ENCODE measurements at places on chromosomes 1 and 21. TPM values are rescaled to one million over a fixed set of nuclear protein-coding genes. Genes with fewer than 3 reads are reported as not detected.

The SPATA45 gene
- not detected for total RNA-seq

The PDZK1IP1 gene
- total RNA-seq: not detected

The CD48 gene
- 4.5 TPM for total RNA-seq

The CYP4A22 gene
- not detected for total RNA-seq

The AADACL3 gene
- not detected for total RNA-seq

The KCNE2 gene
- total RNA-seq: not detected

DNA sequence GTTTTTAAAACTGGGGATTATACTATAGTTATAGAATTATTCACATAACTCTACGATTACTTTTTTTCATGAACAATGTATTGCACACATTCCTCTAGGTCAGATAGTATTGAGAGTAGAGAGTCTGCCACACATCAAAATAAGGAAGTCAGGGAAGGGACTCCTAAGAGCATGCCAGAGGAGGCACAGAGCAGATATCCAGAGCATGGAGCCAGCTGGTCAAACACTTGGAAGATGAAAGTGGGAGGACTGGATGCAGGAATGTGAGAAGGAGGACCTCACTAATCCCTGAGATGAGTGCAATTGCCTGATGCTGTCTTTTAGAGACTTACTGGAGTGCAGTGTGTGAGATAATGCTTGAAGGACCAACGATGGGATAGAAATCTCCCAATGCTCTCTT lies 9.6 kb upstream of the RFX5 start:
- no peaks in the 10 kb centered on the region for H3K4me1 ChIP-seq
- no peak overlapping the region for H3K27ac ChIP-seq
- no peaks in the 10 kb centered on the region for H3K27me3 ChIP-seq
- no peak for DNase-seq
- H3K4me3 ChIP-seq: no peak overlapping the region
- H3K36me3 ChIP-seq: no peaks in the 10 kb centered on the region

GRCh38 chr1:42935313-42935895 lies 23.3 kb downstream of the SLC2A1 start:
- H3K4me1 ChIP-seq: peaks cover 11% of the 10 kb centered on the region
- peaks cover 5% of the 10 kb centered on the region for H3K36me3 ChIP-seq
- no peaks in the 10 kb centered on the region for H3K27me3 ChIP-seq
- no peak overlapping the region for H3K4me3 ChIP-seq
- H3K27ac ChIP-seq: no peak overlapping the region

- H3K4me1 ChIP-seq: peaks cover 27% of the 10 kb centered on the region
- peak overlapping the region; percentile 69 for H3K27ac ChIP-seq
- DNase-seq: no peak
- H3K27me3 ChIP-seq: peaks cover 10% of the 10 kb centered on the region
Measured at GRCh38 chr1:115338457-115338820, 390 bp upstream of the NGF start.

DNA sequence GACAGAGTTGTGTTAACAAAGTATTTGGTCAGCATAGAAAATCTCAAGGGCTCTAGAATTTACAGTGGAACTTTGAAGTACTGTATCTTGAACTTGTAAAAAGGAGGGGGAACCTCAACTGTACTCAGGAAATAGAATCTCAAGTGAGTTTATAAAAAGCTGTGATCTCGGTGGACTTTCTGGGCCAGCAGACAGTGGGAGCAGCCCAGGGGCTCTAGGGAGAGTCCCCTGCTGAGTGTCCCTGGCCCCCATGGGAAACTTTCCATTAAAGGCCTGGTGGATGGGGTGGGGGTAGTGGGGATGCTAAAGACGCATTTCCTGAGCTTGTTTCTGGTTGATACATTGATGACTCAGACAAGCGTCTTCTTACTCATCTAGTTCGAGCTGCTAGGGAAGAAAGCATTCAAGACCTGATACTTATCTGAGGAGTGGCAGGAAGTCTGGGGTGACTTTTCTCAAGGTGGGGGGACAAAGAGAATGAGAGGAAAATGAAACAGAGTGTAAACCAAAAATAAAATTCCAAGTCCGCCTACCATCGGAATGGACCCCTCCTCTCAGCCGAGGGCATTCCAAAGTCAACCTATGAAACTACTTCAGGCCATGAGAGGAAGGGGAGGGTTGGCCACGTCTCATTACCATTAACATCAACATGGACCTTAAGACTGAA lies 65.5 kb downstream of the NID1 start:
- H3K4me3 ChIP-seq: no peak overlapping the region
- no peak for DNase-seq
- no peaks in the 10 kb centered on the region for H3K4me1 ChIP-seq
- H3K27ac ChIP-seq: peak overlapping the region; percentile 13
- H3K27me3 ChIP-seq: no peaks in the 10 kb centered on the region

DNA sequence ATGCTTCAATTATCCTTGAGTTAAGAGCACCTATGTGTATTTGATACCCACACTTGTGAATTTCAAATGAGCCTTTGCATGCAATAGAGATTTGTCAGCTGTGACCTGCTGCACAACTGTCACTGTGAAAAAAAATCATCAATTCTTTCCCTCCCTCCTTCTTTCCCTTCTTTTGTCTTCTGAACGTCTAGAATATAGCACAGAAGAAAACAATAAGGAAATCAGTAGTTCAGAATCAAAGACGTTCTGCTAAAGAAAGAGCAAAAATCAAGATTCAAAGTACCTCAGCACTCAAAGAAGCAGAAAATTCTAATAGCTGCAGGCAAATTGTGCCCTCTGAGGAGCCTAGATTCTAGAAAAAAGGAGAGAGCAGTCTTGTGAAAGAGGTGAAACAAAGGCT lies 1.7 kb upstream of the FMN2 start:
- no peaks in the 10 kb centered on the region for H3K36me3 ChIP-seq
- DNase-seq: no peak
- no peak overlapping the region for H3K4me3 ChIP-seq
- no peak overlapping the region for H3K27ac ChIP-seq

GRCh38 chr1:27513958-27514357 lies 24.0 kb upstream of the WASF2 start:
- no peaks in the 10 kb centered on the region for H3K4me1 ChIP-seq
- H3K27ac ChIP-seq: no peak overlapping the region
- no peaks in the 10 kb centered on the region for H3K36me3 ChIP-seq
- H3K27me3 ChIP-seq: no peaks in the 10 kb centered on the region
- no peak overlapping the region for H3K4me3 ChIP-seq
- no peak for DNase-seq

DNA sequence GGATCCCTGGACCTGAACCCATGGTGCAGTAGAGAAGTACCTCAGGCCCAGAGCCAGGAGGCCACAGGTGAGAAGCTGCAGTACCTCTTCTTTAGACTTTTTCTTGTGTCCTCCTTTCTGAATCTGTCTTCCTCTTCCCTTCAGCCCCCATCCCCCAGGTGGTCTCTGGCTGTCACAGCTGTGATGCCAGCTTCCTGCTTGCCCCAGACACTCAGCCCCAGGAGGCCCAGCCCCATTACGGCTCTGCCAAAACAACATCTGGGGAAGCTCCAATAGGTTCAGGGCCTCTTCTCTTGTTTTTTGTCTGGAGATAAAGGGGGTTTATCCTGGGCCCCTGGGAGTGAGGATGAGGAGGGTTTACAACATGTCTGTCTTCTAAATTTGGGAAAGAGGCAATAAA lies 9.5 kb upstream of the BTG2 start:
- no peaks in the 10 kb centered on the region for H3K4me1 ChIP-seq
- H3K4me3 ChIP-seq: no peak overlapping the region
- no peak overlapping the region for H3K27ac ChIP-seq
- no peak for DNase-seq
- no peaks in the 10 kb centered on the region for H3K27me3 ChIP-seq

- H3K27ac ChIP-seq: no peak overlapping the region
- H3K4me1 ChIP-seq: no peaks in the 10 kb centered on the region
- H3K36me3 ChIP-seq: no peaks in the 10 kb centered on the region
- no peak overlapping the region for H3K4me3 ChIP-seq
- H3K27me3 ChIP-seq: peaks cover 10% of the 10 kb centered on the region
Measured at GRCh38 chr1:4213366-4213973, 313.4 kb upstream of the C1orf174 start.

DNA sequence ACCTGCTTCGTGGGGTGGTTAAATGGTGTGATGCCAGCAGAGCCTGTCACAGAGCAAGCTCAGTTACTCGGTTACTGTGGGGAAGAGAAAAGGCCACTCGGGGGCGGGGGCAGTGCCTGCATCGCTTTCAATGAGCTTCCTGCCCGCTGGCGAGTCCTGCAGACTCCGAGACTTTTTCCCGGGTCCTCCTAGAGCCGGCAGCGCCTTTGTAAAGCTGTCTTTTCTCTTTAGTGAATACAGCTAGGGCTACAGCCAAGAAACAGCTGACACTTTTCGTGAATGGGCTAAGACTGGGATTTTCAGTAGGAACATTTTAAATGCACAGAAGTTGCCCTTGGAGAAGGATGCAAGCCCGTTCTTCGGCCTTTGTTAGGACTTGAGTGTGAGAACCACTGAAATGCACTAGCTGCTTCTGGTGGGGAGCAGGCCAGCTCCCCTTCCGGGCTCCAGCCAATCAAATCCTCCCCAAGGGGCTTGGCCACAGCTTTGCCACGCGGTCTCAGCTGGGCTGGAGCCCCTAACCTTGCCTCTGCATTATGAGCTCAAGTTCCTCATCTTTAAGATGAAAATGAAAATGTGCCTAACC lies 23.4 kb upstream of the EFHD2 start:
- no peak overlapping the region for H3K27ac ChIP-seq
- H3K27me3 ChIP-seq: no peaks in the 10 kb centered on the region
- no peaks in the 10 kb centered on the region for H3K4me1 ChIP-seq
- H3K4me3 ChIP-seq: peak overlapping the region; percentile 16
- no peak for DNase-seq

DNA sequence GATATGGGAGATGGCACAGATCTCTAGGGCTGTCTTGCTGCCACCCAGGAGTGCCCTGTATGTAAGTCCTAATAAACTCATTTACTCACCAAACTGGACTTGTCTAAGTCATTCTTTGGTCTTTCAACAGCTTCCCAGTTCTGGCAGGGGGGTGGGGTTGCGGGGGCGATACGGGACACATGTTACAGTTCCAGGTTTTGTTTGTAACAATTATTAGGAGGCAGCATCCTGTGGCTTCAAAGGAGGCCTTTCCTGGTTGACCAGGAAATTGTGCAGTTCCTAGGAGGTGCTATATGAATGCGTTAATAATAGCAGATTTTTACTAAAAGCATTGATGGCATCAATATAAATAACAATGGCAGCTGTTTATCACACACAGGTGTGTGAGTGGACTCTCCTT lies 42.7 kb upstream of the TRIM45 start:
- no peaks in the 10 kb centered on the region for H3K27me3 ChIP-seq
- H3K4me1 ChIP-seq: no peaks in the 10 kb centered on the region
- no peak overlapping the region for H3K27ac ChIP-seq
- no peaks in the 10 kb centered on the region for H3K36me3 ChIP-seq
- H3K4me3 ChIP-seq: no peak overlapping the region

DNA sequence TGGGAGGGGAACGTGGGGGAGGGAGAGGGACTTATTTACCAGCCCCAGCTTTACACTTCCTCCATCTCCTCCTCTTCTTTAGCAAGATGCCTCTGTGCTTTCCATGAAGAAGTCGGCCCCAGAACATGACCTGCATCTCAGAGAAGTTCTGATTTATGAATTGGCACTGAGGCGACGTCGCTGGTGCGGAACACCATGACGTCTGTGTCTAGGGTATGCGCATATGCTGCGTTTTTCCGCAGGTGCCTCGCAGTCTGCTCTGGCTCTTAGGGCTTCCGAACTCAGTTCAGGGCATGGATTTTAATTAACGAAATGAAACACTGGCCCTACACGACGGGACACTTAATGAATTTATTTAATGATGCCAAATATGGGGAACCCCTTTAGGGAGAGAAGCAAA lies 510.3 kb downstream of the SMYD3 start:
- no peaks in the 10 kb centered on the region for H3K4me1 ChIP-seq
- no peak overlapping the region for H3K27ac ChIP-seq
- DNase-seq: no peak

DNA sequence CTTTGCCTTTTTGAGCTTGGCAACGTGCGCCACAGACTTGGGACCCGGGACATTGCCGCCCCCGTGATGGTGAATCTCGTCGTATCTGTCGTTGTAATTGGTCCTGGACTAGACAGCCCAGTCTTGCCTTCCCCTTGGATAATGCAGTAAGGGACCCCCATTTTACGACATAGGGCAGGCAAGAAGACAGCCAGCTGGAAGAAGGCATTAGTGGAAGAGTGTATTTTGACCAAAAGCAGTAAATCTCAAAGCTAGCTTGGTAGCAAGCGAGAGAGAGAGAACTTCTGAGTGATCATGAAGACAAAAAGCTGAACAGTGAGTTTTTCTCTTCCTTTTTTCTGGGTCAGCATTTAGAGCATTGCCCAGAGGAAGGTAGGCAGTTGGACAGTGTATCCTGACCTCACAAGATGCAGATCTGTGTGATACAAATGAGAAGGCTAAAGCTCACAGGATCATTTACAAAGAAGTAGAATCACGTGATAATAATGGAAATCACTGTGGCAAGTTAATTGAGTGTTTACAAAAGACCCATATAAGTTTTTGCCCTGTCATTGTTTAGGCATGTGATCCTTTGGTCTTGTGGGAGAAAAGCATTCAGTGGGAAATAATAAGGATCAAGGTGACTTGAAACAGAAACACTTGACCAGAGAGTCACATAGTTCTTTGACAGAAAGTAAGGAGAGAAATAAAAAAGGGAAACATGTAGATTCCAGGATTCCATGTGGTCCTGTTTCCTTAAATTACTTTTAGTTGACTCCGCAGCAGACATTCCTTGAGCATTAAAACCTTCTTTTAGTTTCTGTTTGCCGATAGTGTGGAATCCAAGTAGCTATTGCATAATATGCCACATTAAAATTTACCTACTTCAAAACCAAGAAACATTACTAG lies 66.3 kb downstream of the CNST start:
- H3K4me3 ChIP-seq: no peak overlapping the region
- H3K36me3 ChIP-seq: no peaks in the 10 kb centered on the region
- DNase-seq: no peak
- H3K27ac ChIP-seq: peak overlapping the region; percentile 75
- peaks cover 18% of the 10 kb centered on the region for H3K4me1 ChIP-seq
- H3K27me3 ChIP-seq: no peaks in the 10 kb centered on the region

GRCh38 chr1:167373986-167374385 lies 144.3 kb downstream of the CD247 start:
- no peak overlapping the region for H3K4me3 ChIP-seq
- no peaks in the 10 kb centered on the region for H3K4me1 ChIP-seq
- no peaks in the 10 kb centered on the region for H3K27me3 ChIP-seq
- no peak for DNase-seq
- no peak overlapping the region for H3K27ac ChIP-seq

DNA sequence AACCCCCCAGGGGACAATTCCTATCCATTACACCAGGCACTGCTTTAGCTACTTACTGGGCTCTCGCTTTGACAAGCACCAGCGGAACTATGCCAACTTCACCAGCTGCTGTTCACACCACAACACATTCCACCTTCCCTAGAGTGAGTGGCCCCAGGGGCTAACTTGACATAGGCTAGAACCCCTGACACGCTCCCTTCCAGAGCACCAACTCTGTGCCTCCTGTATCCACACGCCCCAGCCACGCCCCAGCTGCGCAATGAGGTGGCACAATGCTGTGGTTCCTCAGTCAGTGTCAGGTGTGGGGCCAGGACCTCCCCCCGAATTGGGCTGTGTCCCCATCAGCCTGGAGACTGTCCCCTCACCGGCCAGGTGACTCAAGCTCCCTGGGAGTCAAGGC lies 11.7 kb upstream of the FGR start:
- DNase-seq: no peak
- H3K36me3 ChIP-seq: no peaks in the 10 kb centered on the region
- H3K4me3 ChIP-seq: no peak overlapping the region

Measured in sigmoid colon (tissue), 7 donors.